ENCODE measurements at places on chromosomes 7 and 10.

GRCh38 chr7:64873517-64873916 lies 29.6 kb upstream of the ZNF273 start:
- DNase-seq, result no peak

DNA sequence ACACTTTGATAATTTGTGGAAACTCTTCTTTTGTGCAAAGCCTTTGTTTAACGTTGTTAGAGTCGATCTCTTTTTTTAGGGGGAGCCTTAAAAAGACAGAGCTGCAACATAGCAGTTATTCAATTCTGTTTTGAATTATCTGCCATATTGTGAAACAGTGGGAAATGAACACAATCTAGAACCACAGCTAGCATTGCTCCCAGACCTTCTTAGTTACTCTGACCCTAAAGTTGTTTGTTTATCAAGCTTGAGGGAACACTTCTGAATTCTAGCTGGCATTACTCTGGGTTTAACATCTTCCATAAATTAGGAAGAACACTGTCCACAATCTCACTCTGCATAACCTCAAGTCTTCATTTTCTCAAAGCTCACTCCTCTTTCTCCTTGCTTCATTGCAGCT lies 217.7 kb downstream of the PRKG1 start:
- DNase-seq, result no peak

GRCh38 chr7:51451751-51452476 lies 135.3 kb upstream of the COBL start:
- DNase-seq, result no peak

GRCh38 chr7:44969049-44969700 lies 9.6 kb downstream of the MYO1G start:
- DNase-seq, result no peak

- DNase-seq, result peak; percentile 60
Observed at GRCh38 chr10:93208717-93209464, 135.2 kb downstream of the CYP26A1 start.

DNA sequence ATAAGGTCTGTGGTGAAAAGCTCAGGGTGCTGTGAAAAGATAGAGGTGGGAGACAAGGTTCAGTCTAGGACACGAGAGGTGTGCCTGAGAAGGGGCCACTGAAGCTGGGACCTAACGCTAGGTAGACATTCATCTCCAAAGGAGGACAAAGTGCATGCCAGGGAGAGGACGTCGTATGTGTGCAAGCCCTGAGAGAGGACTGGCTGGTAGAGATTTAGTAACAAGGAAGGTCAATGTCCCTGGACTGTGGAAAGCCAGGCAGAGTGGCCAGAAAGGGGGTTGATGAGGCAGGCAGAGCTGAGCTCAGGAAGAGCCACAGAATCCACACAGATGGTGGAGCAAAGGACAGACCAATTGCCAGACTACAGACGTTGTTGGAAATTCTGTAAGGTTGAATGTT lies 817.6 kb downstream of the CCSER2 start:
- DNase-seq, result no peak

- DNase-seq, result no peak
Observed at GRCh38 chr7:108535257-108535656, 9.3 kb upstream of the PNPLA8 start.

- no peak for DNase-seq
Observed at GRCh38 chr10:91024541-91024940, 103.7 kb upstream of the ANKRD1 start.

DNA sequence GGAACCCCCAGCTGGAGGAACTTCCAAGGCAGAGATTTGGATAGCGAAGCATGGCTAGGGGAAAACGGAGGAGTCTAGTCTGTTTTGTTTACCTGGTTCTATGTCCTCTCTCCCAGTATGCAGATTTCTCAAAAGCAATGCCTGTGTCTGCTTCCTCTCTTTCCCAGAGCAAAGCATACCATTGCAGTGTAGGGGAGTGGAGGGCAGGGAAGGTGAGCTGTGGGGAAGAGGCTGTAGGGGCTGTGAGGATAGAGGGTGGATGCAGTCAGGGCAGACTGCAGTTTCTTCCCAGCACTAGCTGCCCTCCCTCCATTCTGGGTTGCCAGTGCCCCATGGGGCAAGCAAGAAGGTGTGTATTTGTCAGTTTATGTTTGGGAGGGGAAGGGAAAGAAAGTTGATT lies 16.9 kb upstream of the TSPAN14 start:
- DNase-seq, result no peak

Data from astrocyte of the hippocampus (primary cell).